ENCODE measurements at places on chromosomes 1 and 21.
A peak's percentile ranks its signal among the peaks of the same experiment; 100 is the strongest.

GRCh38 chr1:33015216-33015615, 21.5 kb downstream of the AK2 start:
- no peak for DNase-seq

DNA sequence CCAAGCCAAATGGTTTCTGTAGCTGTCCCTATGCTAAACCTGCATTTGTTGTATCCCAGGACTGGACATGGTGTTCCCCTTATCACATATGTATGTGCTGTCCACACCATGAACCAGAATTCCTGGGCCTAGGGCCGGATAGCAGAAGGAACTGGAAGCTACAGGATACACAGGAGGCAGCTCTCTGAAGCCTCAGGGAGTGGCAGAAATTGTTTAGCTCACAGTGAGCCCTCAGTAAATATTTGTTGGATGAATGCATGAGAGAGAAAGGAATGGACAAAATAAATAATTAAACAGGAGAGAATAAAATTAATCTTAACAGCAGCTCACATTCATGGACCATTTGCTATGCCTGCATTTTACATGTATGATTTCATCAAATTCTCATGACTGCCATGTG, 2.1 kb downstream of the NIPAL3 start:
- DNase-seq, result no peak

- peak; percentile 38 for DNase-seq
These were observed 3.8 kb downstream of the CELSR2 start for GRCh38 chr1:109252893-109253802.

DNA sequence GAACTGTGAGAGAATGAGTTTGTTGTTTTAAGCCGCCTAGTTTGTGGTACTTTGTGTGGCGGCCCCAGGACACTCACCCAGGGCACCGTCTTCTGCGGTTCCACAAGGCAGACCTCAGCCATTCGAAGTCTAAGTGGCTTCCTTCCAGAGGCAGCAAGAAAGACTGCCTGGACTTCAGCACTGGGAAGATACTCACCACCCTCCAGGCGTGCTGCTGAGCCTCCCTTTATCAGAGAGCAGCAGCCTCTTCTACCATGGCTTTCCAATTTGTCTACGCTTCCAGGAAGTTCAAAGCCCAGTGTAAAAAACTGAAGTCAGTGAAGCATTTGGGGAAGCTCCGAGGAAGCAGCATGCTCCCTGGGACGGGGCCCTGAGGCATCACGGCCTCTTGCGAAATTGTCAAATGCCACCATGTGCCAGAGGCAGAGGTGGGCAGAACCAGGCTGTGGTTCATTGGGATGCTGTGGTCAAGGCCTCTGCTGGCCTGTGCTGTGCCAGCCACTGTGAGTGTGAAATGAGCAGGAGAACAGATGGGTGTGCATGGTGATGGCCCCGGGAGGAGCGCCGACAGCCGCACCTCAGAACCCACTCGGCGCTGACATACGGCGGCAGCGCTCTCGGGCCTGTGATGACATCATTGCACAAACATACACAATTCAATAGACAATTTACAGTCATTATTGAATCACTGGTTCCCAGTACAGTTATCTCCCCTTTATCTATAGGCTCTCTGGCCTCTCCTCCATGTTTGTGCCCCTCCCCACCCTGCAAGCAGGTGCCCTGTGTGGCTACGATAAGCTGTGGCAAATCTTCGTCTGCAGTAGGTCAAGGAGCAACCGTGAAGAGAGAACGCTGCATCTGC, 110.4 kb downstream of the PDE9A start:
- DNase-seq, result no peak

GRCh38 chr1:22507587-22507986, 55.7 kb upstream of the EPHA8 start:
- DNase-seq, result peak; percentile 92

- DNase-seq, result no peak
These were observed 74.6 kb downstream of the OBSCN start for GRCh38 chr1:228282329-228283042.

- no peak for DNase-seq
These were observed 270.2 kb upstream of the CSF3R start for GRCh38 chr1:36752891-36753361.

GRCh38 chr1:148362626-148363438, 120.3 kb downstream of the PPIAL4G start:
- no peak for DNase-seq

GRCh38 chr1:88998716-88999115, 6.3 kb upstream of the KYAT3 start:
- peak; percentile 65 for DNase-seq

GRCh38 chr1:17348593-17349234, 23.3 kb upstream of the PADI6 start:
- no peak for DNase-seq

DNA sequence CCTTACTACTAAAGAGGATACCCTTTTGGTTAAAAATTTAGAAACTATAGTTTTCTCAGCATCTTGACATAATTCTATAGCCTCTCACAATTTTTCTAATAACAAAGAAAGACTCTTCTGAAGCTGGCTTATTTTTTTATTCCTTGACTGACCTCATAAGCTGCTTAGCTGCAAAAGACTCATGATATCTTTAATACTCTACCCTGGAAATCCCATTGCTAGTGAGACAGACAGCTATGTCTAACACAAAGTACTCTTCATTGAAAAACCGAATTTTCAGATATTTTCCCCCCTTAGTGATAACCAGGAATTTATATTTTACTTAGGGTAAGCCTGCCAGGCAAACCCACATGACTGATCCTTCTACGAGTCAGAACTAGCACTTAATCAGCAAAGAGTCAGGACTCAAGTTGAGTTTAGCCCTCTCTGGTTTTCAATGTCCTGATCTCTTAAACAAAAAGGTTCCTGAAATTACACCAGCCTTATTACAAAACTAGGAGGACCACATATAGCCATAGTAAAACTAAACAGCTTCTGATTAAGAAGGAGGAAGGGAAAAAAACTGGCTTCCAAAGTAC, 56.9 kb downstream of the ENAH start:
- DNase-seq, result no peak

- no peak for DNase-seq
These were observed 39.6 kb downstream of the SDC3 start for GRCh38 chr1:30868833-30869435.

DNA sequence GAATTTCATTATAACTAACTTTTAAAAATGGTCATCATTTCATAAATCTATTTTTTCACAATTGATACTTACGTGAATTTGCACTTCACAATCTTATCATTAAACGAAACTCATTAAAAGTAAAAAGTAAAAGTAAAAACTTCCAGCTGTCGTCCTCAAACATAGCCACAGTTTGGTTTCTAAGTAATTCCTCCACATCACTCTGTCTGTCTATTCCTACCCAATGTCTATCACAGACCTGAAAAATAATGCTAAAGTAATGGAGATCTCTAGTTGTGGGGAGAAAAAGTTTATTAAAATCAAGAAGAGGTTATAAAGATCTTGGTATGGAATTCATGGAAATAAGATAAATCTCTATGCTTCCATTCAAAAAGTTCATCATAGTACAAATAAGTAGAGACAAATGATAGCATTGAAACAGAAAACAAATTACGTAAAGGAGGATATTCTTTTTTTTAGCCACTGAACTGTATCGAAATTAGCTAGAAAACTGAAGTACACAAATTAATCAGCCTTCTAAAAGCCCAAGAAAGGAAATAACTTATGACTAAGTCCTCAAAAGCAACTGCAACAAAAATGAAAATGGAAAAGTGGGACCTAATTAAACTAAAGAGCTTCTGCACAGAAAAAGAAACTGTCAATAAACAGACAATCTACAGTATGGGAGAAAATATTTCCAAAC, 148.6 kb downstream of the TIAM1 start:
- DNase-seq, result no peak

- no peak for DNase-seq
These were observed 18.5 kb downstream of the WLS start for GRCh38 chr1:68213843-68214242.

DNA sequence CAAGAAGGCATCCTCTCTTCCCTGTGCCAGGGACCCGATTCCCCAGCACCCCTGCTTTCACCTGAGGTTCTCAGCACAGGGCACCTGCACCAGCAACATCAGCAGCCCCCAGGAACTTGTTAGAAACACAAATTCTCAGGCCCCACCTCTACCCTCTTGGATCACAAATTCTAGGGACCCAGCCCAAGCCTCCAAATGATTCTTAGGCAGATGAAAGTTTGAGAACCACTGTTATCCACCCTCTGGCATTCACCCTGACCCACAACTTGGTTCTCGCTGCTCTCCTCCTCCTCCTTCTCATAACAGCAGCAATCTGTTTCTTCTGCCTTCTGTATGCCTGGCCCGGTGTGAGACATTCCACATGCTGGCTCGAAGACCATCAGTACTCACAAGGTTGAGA, 60.3 kb upstream of the HIVEP3 start:
- no peak for DNase-seq

GRCh38 chr1:1623181-1623630, 7.9 kb downstream of the MIB2 start:
- no peak for DNase-seq

DNA sequence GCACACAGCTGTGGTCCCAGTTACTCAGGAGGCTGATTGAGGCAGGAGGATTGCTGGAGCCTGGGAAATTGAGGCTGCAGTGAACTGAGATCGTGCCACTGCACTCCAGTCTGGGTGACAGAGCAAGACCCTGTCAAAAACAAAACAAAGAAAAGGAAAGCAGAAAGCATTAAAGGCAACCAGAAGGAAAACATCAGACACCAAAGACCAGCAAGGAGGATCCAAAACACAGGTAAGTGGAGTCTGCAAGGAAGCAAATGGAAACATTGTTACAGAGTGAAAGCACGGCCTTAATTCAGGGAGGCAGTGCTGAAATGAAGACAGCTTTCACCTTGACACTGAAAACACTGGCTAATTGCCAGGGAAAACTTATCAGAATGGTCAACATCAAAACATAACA, 40.8 kb downstream of the CFAP74 start:
- no peak for DNase-seq

DNA sequence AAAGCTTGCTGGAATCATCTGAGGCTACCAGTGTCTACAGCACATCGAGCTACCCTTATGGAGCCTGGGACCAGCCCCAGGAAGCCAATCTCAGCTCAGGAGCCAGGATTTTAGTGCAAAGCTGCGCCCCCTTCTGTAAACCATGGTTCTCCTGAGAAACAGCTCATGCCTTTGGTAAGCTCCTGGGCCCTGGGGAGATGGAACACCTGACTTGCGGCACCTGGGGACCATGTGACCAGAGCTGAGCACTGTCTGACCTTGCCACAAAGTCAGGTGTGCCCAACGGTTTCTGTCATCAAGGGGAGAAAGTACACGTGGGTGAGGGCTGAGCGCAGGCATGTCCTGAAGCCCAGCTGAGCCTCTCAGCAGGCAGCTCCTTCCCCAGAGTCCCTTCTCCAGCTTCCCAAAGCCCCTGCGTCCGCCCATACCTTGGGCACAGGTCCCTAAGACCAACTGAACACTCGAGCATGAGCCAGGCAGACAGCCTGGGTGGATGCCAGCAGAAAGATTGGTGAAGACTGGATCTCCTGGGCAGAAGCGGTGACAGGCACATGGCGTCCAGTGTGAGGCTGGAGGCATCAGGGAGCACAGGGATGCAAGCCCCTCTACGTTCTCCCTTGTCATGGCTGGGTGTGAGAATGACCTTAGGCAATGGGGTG, 57.9 kb upstream of the TENT5B start:
- no peak for DNase-seq

- no peak for DNase-seq
These were observed 105.0 kb downstream of the FNBP1L start for GRCh38 chr1:93552741-93553455.

DNA sequence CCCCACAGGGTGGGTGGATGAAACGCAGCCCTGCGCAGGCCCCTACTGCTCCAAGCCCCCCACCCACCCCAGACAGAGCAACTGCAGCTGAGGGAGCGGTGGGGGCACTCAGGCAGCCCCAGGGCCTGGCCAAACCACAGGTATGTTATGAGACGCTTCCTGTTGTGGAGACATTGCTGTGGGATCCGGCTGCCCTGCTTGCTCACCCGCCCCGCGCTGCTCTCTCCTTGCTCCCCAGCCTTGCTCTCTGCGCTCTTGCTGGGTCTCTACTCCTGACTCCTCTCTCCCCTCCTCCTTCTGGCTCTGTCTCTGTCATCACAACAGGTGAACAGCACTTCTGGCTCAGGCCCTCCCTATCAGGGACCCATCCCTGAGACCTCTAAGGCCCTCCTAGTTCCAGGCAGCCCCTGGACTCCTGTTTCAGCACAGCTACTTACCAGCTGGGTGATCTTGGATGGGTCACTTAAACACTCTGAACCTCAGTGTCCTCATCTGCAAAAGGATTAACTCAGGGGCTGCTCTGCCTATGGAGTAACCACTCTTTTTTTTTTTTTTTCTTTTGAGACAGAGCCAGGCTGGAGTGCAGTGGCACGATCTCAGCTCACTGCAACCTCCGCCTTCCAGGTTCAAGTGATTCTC, 15.9 kb downstream of the COL8A2 start:
- DNase-seq, result no peak

- DNase-seq, result no peak
These were observed 55.4 kb downstream of the HNRNPR start for GRCh38 chr1:23288671-23289070.

DNA sequence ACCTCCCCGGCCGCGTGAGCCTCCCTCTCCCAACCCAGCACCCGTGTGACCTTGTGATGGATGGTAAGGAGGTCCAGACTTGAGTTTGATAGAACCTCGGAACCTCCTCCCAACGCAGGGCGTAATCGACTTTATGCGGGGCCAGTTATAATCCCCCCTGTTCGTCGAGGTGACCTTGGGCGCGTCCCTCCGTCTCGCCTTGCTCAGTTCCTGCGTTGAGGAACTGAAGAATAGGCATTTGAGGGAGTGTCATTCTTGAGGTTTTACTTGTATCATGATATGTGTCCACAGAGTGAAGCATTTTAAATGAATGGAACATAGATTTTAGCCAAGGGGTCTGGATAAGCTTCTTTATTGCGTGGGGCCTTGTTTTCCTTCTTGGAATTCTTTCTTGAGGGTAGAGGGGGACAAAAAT, 433 bp downstream of the TIMM17A start:
- no peak for DNase-seq

DNA sequence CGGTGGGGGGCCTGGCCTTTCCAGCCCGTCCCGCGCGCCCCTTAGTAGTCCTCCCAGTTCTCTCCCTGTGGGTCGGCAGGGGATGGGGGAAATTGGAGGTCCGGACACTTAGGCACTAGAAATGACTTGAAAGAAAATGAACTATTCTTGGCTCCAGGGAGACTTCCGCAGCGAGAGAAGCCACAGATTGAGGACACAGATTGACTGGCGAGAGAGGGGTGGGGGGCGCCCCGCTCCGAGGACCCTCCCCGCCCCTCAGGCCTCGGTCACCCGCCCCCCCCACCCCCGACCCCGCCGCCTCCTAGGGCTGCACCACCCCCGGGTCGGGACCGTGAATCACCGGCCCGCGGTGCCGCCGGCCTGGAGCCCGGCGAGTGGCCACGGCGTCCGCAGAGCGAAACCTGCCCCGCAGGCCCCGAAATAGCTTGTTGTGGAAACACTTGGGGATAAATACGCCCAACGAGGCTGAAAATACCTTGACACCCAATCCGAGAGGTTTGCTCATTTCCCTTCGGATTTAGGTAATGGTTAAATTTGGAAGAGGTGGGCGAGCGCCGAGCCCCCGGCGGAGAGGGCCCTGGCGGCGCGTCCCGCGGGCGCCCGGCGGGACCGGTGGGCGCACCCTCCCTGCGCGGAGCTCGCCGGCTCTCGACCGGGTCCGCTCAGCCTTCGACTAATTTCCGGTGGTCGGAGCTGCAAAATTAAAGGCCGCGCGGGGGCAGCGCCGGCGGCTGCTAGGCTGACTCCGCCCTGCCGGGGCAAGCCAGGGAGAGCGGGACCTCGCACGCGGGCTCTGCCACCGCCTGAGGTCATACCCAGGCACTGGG, at the start of gene GFI1:
GFI1 (minus strand) TSS at position 675 of the 827 bp plus-strand sequence. CDS start 3,438 bp downstream, outside the sequence.
- DNase-seq, result no peak

- no peak for DNase-seq
These were observed 485.2 kb downstream of the PLPP3 start for GRCh38 chr1:56094168-56094567.
